Activated CD8-positive, alpha-beta memory T cell treated with anti-CD3 and anti-CD28 coated beads for 4 hours (primary cell): ENCODE measurements at places on chromosomes 11 and 22.

DNA sequence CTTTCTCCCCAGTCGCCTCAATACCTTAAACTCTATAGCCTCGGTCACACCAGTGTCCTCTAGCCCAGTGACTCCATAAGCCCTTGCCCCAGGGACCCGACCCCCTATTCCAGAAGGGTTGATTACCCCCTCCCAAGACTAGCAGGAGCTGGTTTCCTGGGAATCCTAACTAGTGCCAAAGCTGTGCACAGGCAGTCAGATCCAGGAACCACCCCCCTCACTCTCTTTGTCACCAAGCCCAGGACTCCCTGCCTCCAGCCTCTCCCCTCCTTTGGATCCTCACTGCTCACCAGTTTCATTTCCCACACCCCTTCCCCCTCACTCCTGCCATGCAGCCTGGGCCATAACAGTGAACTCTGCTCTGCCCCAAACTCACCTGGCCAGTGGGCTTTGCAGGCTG is 9.8 kb downstream of the LTBP3 start:
- no peak for DNase-seq

GRCh38 chr11:46238967-46239800 is 38.3 kb upstream of the CREB3L1 start:
- peak; percentile 52 for DNase-seq

DNA sequence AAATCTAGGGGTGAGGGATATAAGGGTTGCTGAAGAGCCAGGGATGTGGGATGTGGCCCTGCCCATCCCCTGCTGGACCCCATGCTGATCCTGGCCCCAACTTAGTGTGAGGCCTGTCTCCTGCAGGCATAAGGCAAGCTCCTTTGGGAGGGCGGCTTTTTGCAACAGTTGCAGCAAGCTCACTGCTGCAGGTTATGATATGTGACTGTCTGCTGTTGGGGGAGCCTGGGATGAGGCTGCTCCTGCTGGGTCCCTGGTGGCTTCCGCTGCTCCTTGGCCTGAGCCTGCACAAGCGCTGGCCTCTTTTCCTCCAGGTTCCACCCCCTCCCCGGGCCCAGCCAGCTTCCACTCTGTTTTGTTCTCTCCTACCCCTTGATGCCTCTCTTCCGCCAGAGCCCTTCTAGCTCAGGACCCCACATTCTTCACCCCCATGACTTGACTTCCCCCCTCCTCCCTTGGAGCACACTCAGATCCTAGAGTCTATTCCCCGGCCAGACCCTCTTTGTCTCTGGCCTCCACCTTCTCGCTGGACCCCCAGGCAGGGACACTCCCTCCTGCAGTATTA is 35.0 kb upstream of the SYT13 start:
- DNase-seq, result no peak

DNA sequence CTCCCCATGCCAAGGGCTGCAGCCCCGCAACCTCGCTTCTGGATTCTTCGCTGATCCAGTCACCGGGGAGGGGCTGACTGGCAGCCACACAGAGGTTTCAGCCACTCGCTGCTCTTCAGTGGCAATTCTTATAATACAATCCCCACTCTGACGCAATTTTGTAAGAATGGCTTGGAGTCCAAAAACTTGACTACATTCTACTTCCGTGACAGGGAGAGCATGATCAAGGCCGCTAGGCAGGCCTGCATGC is 14.9 kb downstream of the PPM1F start:
- no peak for DNase-seq

GRCh38 chr11:64888729-64889511 is 10.5 kb upstream of the EHD1 start:
- DNase-seq, result no peak

- no peak for DNase-seq
These were observed 184.0 kb upstream of the SORL1-AS1 start for GRCh38 chr11:121636800-121637176.

- no peak for DNase-seq
These were observed 10.4 kb downstream of the TMPRSS6 start for GRCh38 chr22:37098976-37099591.

DNA sequence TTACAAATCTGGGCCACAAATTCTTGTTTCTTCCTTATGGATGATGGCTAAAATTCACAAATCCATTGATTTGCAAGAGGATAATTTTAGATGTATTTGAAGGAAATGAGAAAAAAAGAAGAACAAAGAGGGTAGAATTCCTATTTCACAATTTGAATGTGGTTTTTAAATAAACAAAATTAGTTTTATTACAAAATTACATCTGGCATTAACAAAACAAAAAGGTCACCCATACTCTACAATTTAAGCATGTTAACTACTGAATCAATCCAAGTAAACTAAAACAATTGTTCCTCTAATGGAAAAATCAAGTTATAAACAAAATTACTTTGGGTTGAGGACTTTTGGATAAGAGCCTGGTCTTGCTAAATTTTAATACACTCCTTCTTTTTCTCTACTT is 242.0 kb downstream of the METTL15 start:
- DNase-seq, result no peak

GRCh38 chr11:37908219-37908548 is 1310.1 kb upstream of the RAG2 start:
- DNase-seq, result no peak

- no peak for DNase-seq
These were observed 11.6 kb upstream of the OOSP4B start for GRCh38 chr11:60005360-60005759.

GRCh38 chr22:46618667-46619066 is 1.5 kb upstream of the GRAMD4 start:
- DNase-seq, result no peak

DNA sequence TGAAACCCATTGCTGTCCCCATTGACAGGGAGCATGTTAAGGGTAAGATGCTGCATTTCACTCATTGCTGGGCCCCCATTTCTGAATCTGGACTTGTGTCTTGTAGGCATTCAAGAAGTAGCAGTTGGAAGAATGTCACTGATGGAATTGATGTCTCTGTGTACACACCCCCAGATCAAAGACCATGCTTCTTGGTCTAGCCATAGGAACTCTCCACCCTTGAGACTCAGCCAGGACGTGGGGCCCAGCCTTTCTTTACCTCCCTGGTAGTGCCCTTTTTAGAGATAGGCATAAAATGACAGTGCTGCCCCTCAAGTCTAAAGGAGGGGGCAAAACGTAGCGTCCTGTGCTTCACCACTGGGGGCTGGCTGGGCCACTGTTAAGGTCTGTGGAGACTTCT is 135.1 kb downstream of the TEAD1 start:
- no peak for DNase-seq

DNA sequence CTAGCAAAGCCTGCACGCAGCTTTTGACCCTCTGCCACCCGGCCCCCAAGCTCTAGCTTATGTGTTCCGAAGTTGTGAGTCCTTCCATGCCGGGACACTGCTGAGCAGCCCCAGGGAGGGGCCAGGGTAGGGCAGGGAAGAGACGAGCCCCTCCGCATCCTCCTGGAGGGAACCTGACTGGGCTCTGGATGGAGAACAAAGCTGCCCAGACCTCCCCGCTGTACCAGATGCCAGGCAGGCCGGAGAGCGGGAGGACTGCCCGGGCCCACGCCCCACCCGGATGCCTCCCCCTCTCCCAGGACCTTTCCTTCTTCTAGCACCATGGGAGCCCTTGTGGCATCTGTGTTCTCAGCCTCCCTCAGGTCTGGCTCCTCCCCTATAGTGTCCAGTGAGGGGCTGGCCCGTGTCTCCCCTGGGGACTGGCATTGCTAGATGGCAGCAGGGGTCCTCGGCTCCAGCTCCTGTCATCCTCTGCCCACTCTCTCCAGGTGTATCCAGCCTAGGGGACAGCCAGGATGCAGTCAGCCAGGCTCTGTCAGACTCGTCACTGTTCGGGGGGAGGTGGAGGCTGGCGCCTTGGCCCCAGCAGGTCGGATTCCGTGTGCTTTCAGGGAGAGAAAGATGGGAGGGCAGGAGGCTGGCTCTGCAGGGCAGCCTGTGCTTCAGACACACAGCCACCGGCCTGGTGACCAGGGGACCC is 46.1 kb downstream of the ALX4 start:
- DNase-seq, result no peak

DNA sequence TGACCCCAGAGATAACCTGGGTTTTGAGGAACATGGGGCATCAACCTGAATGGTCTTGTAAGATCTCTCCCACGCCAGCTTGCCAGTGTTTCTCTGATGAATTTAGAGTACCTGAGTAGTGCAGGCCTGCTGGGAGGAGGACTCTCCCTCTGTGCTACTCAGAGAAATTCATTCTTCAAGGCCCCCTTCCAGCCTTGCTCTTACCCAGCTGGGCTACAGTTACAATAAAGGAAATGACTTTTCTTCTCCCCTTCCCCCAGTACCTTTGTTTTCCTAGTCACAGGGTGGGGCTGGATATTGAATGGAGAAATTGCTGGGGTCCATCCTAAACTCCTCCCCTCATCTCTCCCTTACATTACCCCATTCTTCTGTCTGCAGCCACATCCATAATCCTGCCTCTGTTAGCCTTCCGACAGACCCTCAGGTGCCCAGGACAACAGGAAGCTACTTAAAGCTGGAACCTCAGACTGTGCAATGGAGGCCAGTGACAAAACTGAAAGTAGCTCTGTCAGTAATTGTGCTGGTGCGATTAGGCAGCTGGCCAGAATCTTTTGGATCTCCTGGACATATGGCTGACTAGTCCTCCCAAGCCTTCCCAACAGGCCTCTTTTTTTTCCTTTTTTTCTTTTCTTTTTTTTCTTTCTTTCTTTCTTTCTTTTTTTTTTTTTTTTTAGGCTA is 17.4 kb downstream of the LIMK2 start:
- DNase-seq, result no peak

DNA sequence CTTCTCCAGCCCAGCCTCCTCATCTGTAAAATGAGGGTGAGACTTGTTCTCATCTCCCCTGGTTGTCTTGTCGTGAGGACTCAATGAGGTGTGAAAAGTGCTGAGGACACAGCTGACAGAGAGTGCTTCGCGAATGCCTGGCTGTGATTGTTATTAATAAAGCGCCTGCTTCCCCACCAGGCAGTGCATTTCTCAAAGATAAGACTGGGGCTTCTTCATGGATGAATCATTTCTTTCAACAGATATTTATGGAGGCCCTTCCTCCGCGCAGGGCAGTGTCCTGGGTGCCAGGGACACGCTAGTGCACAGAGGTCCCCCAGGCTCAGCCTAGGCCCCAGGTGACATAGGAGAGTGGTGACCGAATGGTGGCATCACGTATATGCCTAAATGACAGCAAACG is 34.3 kb upstream of the SHISAL1 start:
- no peak for DNase-seq

GRCh38 chr22:22684580-22685561 is 40.5 kb downstream of the GGTLC2 start:
- no peak for DNase-seq

DNA sequence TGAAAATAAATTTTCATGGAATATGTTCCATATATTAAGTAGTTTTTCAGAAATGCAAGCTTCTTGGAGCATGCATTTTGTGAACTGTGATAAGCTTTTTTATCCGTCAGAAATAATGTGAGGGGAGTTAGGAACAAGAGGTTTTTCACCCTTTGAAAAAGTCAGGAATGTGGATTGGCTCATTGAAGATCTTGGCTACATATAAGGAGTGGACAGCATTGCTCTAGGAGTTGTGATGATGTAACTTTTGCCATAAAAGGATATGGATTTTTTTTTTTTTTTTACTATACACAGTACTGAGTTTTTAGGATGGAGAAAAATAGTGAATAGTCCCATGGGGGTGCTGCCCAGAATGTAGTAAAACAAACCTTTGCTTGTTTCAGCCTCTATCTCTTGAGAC is 180.2 kb downstream of the NAV2 start:
- no peak for DNase-seq

DNA sequence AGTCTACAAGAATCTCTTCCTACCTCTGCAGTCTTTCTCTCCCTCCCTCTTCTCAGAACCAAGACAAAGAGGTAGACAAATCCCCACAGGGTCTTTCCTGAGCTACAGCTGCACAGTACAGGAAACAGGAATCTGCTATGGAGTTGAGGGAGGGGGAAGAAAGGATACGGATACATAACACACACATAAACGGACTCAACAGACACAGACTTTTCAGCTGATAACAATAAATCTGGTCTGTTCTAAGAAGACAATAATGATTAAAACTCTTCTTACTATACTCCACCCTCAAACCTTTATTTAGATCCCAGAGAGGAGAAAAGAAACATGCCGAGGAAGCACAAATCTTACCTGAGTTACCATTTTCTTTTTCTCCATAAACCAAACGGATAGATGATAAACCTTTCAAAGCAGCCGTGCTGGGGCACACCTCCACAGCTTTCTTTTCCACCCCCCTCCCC is 122.2 kb downstream of the APOL5 start:
- DNase-seq, result no peak

DNA sequence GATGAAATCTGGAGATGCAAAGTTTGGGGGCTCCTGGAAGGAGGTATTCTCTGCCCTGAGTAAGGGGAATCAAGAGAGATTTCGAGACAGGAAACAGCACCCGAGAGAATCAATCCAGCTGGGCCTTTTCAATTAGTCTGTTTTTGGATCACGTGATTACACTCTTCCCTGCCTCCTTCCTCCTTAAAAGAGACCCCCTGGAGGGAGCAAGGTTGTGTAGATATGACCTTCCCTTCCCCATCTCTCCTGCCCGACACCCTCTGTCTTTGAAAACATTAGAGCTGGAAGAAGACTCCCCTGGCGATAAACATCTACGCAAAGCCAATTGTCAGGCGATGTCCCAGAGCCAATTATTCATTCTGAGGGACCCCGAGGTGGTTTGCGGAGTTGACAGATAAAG is 407.9 kb downstream of the MIAT start:
- no peak for DNase-seq

GRCh38 chr11:75338516-75339208 is 12.8 kb downstream of the ARRB1 start:
- no peak for DNase-seq

GRCh38 chr11:35177370-35177769 is 38.4 kb downstream of the CD44 start:
- no peak for DNase-seq

DNA sequence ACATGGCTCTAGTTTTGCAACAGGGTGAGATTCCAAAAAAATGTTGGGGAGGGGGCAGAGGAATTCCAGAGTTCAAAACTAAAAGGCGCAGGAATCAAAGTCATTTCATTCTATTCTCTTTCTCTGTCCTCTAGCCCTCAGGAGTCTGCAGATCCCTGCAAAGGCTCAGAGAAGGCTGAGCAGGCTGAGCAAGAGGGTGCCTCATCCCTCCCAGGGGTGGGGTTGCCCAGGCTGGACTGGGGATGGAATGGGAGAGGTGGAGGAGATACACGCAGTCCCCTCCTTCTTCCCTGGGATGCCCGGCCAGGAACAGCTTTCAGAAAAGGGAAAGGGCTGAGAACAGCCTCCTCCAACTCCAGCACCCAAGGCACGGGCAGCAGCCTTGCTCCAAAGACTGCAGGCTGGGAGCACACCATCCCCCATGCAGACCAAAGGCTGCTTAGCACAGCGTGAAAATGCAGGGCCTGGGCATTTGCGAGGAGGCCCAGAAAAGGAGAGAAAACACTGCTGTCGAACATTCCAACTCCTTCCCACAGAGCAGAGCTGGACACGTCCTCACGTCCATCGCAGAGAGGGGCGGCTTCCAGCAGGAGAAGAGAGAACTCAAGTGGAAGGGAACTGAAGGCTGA is 51.8 kb downstream of the MN1 start:
- no peak for DNase-seq

GRCh38 chr22:30223303-30223702 is 23.3 kb downstream of the LIF start:
- DNase-seq, result no peak
